ENCODE measurements at places on chromosomes 4 and X. TPM values are rescaled to one million over a fixed set of nuclear protein-coding genes. Genes with fewer than 3 reads are reported as not detected.

The TMSB15C gene
- polyA plus RNA-seq, result 1.4 TPM

The WDR45 gene
- 77.5 TPM for polyA plus RNA-seq

The GAGE12F gene
- not detected for polyA plus RNA-seq

The PTTG2 gene
- 0.56 TPM for polyA plus RNA-seq

The CDS1 gene
- 1.6 TPM for polyA plus RNA-seq

The ZNF518B gene
- polyA plus RNA-seq, result 14.4 TPM

The ERCC6L gene
- polyA plus RNA-seq, result 0.05 TPM

The PHEX gene
- 0.10 TPM for polyA plus RNA-seq

The HTR2C gene
- 0.01 TPM for polyA plus RNA-seq

The MANBA gene
- 23.3 TPM for polyA plus RNA-seq

The SYP gene
- 8.3 TPM for polyA plus RNA-seq

DNA sequence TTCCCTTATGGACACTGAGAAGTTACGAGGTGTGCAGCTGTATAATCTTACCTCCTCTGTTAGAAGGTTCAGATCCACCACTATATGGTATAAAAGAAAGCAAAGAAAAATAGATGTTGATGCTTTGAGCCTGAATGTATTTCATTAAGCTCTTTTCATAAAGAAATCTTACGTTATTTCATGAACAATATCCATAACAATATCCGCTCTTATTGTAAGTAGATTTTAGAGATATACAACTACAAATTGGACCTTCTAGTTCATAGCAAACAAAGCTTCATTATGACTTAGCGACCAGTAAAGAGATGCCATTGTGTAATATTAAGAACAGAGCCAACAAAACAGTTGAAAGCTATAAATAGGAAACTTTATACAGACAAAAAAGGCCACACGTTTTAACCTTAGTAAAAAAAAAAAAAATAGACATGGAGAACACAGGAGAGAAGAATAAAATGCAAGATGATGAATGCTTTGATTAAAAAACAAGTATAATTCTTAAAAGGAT is 203.6 kb downstream of the PDGFC start:
- DNase-seq, result no peak

- no peak for DNase-seq
Observed at GRCh38 chrX:13511241-13511943, 58.0 kb upstream of the EGFL6 start.

DNA sequence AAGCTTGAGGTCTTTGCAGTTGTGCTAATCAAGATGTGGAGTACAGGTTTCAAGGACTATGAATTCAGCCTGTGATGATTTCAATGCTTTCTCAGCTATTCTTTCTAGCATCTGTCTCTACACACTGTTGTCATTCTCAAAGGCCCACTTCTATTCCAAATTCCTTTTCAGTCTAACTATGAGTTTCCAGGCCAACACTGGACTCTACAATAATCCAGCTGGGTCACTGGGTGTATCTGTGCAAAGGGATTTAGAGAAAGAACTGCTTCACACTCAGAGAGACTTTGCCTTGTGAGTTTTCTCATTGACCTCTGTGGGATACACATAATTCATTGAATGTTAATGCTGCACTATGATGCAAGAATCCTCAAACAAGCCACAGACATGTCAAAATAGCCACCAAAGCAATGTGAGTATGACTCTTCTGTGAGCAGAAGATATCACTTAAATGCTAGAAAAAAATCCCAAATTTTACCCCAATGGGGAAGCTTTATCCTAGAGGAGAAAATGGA is 171.8 kb upstream of the CLNK start:
- DNase-seq, result no peak

DNA sequence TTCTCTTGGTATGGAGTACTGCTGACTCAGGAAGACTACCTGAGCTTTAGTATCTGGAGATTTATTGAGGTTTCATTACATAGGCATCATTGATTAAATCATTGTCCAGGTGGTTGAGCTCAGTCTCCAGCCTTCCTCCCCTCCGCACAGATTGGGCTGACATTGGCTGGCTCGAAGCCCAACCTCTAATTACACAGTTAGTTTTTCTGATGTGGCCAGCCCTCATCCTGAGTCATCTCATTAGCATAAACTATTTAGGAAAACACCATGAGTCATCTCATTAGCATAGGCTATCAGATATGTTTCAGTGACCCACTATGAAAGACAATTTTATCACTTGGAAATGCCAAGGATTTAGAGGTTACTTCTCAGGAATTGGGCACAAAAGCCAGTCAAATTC is 93.9 kb upstream of the ANKRD50 start:
- no peak for DNase-seq

DNA sequence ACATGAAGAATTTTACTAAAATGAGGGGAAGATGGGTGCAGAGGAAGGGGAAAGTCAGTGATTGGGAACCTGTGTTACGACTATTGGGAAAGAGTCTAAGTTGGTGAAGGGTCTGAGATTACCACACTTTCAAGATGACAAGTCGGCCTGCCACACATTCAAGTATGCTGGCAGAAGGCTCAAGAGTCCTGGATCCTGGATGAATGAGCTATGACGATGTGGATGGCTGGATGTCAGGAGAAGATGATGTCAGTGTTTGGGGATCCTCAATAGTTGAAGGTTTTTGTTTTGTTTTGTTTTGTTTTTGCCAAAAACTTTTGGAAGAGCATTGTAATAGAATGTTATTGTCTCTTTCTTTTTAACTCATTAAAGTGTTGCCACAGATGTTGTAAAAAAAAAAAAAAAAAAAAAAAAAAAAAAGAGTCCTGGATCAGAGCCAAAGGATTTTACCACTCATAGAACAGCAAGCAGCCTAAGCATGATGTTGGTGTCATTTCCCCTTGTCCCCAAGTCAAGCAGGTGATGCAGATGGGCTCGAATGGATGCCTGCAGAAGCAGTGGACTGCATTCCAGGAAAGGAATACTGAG is 120.6 kb downstream of the REELD1 start:
- DNase-seq, result no peak

- DNase-seq, result no peak
Observed at GRCh38 chr4:64781737-64782326, 372.6 kb upstream of the TECRL start.

DNA sequence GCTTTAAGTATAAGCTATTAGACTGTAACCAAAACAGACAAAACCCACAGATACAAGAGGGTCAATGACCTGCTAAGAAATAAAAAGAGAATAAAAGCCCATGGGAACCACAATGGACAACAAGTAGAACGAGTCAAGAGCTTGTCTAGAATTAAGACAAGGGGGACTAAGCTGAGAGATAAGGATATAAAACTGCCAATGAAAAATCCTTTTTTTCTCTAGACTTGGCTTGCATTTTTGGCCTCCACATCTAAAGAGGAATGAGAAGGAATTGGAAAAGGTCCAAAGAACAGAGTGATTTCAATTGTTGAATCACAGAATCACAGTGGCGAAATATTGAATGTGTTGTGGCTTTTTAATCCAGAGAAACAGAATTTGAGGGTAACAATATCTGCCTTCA is 135.7 kb downstream of the QDPR start:
- DNase-seq, result peak; percentile 48

DNA sequence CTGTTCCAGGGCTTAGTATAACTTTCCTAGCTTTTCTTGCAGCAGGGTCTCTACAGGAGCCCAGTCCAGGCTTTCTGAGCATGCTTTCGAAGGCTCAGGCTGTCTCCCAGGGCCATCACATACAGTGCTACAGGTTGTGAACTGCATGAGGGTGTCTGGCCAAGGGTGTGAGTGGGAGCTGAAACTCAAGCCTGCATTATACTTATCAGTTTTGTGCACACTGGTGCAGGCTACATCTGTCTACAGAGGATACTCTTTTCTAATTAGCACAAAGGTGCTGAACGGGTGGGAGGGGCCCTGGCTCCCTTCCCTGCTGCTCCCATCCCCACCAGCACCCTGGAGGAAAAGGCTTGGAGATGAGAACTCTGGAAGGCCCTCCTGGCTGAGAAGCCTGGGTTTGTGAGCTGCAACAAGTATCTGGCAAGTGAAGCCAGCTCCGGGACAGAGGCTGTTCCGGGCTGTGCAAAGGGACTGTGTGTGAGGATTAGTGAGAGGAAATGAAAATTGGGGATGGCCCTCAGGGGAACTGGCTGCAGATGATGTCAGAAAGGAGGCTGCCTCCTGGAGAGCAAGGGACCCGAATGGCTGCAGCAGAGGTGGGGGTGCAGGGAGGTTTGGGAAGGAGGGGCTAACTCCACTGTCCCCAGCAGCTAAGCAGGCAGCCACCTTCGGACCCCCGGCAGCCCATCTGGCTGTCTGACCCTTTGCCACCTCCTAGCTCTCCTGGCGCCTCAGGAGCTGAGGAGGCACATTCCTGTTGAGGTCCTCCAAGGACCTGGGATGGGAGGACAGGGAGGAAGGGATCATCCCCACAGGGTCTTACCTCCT is 68.5 kb downstream of the EFNB1 start:
- DNase-seq, result no peak

DNA sequence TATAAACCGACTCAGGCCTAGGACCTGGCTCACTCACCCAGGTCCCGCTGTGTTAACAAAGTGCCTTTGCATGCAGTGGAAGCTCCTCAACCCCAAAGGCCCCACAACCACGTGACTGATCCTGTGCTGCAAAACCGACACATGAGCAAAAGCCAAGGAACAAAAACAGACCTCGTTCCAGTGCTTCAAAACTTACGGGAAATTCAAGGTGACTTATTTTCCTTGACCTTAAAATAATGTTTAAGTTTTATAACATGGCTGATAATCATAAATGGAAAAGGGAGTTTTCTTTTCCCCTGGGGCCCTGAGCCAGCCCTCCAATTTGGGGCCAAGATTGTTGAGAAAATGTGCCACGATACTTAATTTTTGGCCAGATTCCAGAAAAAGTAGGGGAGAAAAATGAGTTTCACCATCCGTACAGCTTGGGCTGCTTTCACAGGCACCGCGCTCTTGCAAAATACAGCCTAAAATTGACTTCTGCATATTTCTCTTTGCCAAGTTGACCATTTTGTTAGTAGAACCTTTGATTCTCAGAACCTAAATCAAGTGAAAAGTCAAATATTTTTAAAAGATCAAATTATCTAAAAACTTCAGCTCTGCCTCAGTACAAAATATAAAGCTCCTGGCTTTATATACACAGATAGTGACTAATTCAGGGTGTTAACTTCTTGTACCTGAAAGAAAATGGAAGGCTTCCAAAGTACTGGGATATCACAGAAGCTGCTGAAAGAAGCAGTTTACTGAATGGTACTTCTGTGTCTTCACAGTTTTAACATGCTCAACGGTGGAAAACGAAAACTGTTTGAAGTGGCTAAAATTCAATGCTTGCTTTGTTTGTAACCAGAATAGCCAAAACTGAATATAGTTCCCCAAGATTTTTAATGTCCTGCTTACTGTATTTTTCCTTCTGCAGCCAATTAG is 93.8 kb downstream of the APBB2 start:
- DNase-seq, result no peak

GRCh38 chr4:121692261-121692660 is 4.5 kb downstream of the ANXA5 start:
- no peak for DNase-seq

- DNase-seq, result no peak
Observed at GRCh38 chrX:48823053-48823452, 3.3 kb upstream of the ERAS start.

DNA sequence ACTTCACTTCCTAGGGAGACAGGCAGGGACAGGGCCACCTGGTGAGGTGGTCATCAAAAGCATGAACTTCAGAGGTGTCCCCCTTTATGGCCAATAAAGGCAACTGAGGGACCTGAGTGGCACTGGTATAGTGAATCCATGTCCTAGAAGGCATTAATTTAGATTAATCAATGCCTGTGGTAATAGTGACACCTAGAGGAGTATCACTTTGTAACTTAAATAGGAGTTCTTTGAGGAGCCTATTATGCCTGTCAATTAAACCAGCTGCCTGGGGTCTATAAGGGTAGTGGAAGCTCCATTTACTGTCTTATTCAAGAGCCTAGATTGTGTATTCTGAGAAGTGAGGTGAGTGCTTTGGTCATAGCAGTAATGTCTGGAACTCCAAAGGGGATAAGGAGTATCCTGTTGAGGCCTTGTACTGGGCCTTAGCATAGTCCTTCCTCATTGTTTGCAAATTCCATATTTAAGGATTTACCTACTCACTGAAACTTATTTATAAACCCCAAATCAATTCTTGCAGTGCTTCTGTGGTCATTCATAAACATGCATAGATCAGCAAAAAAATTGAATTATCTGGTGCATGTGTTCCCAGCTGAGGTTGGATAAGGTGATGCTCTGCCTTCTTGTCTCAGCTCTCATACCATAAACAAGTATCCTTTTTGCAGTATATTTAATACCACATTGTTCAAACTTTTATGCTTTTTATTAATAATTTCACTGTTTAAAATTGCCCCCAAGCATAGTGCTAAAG is 213.8 kb upstream of the RADX start:
- DNase-seq, result no peak

GRCh38 chr4:147340591-147341120 is 140.2 kb upstream of the EDNRA start:
- no peak for DNase-seq

DNA sequence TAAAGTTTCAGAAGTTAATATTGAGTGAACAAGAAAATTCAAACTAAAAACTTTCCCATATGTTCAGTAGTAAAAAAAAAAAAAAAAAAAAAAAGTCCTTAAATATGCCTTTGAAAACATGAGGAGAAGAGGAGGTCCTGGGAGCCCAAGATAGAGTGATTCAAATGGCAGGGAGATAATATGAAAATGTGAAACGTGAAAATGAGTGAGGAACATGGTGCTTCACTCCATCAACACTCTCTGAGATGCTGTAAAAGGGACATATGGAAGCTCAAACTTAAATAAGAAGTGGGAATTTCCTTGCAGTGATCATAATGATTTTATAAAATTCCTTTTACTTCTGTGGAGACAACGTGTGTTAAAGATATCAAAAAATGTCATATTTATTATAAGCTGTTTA is 423.9 kb downstream of the PABPC4L start:
- no peak for DNase-seq

DNA sequence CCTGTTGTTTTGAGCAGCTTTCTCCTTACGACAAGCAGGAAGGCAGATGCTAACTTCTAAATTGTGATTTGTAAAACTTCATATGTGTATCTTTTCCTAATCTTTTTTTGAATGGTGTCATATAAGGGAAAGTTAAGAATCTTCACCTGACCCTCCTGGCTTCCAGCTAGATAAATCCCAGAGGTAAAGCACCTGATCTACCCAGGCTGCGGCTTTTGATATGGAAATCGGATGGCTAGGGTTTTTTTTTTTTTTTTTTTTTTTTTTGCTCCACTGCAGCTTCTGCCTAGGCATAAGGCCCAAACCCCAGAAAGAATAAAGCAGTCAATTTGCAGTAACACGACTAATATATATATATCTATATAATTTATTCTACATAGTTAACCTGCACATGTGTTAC is 10.0 kb downstream of the MAB21L2 start:
- no peak for DNase-seq

DNA sequence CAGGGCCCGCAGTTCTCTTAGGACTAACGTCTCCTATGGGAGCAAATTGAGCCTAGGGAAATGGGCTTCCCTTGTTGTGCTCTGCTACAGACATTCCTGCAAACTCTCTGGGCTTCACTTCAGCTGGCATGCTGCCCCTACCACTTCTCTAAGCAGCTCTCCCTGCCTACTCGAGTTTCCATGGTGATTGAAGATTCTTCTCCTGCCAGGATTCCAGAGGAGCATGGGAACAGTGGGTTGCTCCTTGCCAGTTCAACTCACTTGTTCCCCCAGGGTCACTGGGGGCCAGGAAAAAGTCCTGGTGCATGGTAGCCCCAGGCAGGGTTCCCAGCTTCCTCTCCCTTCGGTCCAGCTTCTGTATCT is 21.1 kb upstream of the WDR17 start:
- no peak for DNase-seq

GRCh38 chr4:94256144-94256783 is 48.6 kb downstream of the SMARCAD1 start:
- no peak for DNase-seq

- DNase-seq, result no peak
Observed at GRCh38 chr4:84545093-84545492, 37.8 kb upstream of the CDS1 start.

All from urinary bladder (tissue), 4 donors.